ENCODE measurements at places on chromosomes 12 and 14.

- no peak for ATAC-seq
Observed at GRCh38 chr12:110007881-110008280, 8.7 kb downstream of the ANKRD13A start.

DNA sequence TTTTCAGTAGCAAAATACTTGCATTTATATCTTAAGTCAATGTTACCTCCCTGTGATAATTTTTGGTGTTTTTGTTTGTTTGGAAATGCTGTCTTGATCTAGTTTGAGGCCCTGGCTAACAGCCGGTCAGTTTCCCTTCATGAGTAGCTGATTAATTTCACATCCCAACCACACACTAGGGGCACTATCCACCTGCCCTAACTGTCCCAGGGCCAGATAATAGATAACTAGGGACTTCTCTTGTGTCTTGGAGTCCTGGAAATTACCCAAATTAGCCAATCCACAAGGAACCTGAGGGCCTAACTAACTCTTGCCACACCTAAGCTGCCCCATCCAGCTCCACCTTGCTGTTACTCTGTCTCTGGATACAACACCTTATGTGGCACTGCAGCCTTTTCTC, 399.9 kb downstream of the FOXG1 start:
- no peak for ATAC-seq

DNA sequence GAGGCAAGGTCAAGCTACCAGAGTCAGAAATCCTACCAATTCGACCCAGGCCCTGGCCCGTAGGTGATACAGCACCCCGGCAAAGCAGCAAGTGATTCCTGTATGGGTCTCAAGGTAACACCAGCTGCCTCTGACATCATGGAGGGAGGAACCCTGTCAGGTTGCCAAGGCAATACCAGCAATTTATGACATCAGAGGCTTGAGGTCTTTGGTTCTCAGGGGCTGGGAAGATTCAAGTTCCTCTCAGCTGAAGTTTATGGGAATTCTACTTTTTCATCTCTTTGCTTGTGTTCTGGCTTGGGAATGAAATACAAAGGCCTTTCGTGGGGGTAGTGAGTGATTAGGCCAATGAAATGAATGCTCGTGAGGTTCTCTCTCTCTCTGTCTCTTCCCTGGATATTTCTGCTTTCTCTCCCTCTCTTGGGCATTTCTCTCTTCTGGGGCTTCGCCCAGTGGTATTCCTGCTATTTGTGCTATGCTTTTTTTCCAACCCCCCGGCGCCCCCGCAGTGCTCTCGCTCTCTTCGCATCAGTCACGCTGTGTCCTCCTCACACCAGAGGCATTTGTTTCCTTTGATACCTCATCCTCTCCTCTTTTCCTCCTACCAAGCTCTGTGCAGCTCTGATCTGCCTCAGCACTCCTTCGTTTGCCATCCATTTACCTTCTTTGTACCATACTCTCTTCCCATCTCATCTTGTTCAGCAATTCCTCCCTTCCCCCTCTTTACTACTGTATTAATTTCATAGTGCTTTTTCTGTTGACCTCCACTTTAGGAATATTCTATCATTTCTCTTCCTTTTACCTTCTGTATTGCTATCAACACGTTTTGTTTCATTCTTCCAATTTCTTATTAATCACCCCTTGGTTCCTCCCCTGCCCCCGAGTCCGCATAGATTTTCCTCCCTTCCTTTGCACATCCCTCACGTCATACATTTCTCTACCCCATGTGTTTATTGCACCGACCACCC, 2.9 kb downstream of the ZFHX2 start:
- ATAC-seq = no peak

- ATAC-seq = no peak
Observed at GRCh38 chr12:14261096-14261495, 104.4 kb upstream of the ATF7IP start.

GRCh38 chr12:15368812-15369211, 46.5 kb downstream of the PTPRO start:
- ATAC-seq = no peak

GRCh38 chr12:124909831-124910560, 4.5 kb downstream of the UBC start:
- peak; percentile 8 for ATAC-seq

- no peak for ATAC-seq
Observed at GRCh38 chr12:9776781-9777180, 16.1 kb upstream of the CD69 start.

Data from SK-N-SH treated with all-trans-retinoic acid at 6 μM for 48 hours (cell line).